ENCODE measurements at places on chromosomes 6 and 20. TPM values are rescaled to one million over a fixed set of nuclear protein-coding genes. Genes with fewer than 3 reads are reported as not detected.

Gene RAD21L1
- total RNA-seq, result not detected

Gene TMEM200A
- total RNA-seq, result 0.59 TPM

Gene SYCP2L
- 1.00 TPM for total RNA-seq

Gene APOBEC2
- total RNA-seq, result 174 TPM

Gene AGER
- total RNA-seq, result 3.5 TPM

Gene DZANK1
- 0.38 TPM for total RNA-seq

Gene MYLIP
- total RNA-seq, result 17.6 TPM

Gene GJE1
- not detected for total RNA-seq

Gene ZNF391
- total RNA-seq, result 0.62 TPM

Gene SPATS1
- total RNA-seq, result not detected

Gene LRFN2
- total RNA-seq, result not detected

Gene PCMTD2
- total RNA-seq, result 46.9 TPM

Gene SLPI
- total RNA-seq, result 1.3 TPM

Gene HUS1B
- total RNA-seq, result 0.86 TPM

Gene IP6K3
- total RNA-seq, result 16.6 TPM

Gene SPTLC3
- total RNA-seq, result 2.2 TPM

Gene HDGFL1
- total RNA-seq, result not detected

Gene PDE7B
- total RNA-seq, result 4.4 TPM

Gene RGS17
- 0.43 TPM for total RNA-seq

Gene SLC17A3
- total RNA-seq, result not detected

Gene PNRC1
- total RNA-seq, result 211 TPM

Gene KHDC1
- 1.1 TPM for total RNA-seq

Gene PLEKHG1
- total RNA-seq, result 19.5 TPM
